Glutamatergic neuron (in vitro differentiated cells): ENCODE measurements at places on chromosomes 1 and 21. TPM values are rescaled to one million over a fixed set of nuclear protein-coding genes. Genes with fewer than 3 reads are reported as not detected.

- no peak overlapping the region for H3K4me3 ChIP-seq
- peaks cover 18% of the 10 kb centered on the region for H3K4me1 ChIP-seq
- H3K36me3 ChIP-seq, result no peaks in the 10 kb centered on the region
- H3K27ac ChIP-seq, result no peak overlapping the region
- DNase-seq, result no peak
- H3K27me3 ChIP-seq, result peaks cover 3% of the 10 kb centered on the region
Measured at GRCh38 chr1:9760824-9761223, 62.9 kb downstream of the CLSTN1 start.

GRCh38 chr1:110487726-110488125 lies 31.2 kb downstream of the KCNA10 start:
- H3K36me3 ChIP-seq, result no peaks in the 10 kb centered on the region
- H3K27me3 ChIP-seq, result peaks cover 2% of the 10 kb centered on the region
- H3K4me3 ChIP-seq, result no peak overlapping the region
- no peak overlapping the region for H3K27ac ChIP-seq

GRCh38 chr1:158354255-158354654 lies 561 bp downstream of the CD1E start:
- peaks cover 4% of the 10 kb centered on the region for H3K4me1 ChIP-seq
- H3K27ac ChIP-seq, result no peak overlapping the region
- H3K4me3 ChIP-seq, result no peak overlapping the region
- no peaks in the 10 kb centered on the region for H3K27me3 ChIP-seq

- H3K27me3 ChIP-seq, result peaks cover under 1% of the 10 kb centered on the region
- H3K4me1 ChIP-seq, result no peaks in the 10 kb centered on the region
- H3K4me3 ChIP-seq, result no peak overlapping the region
- no peak for DNase-seq
- no peak overlapping the region for H3K27ac ChIP-seq
Measured at GRCh38 chr1:160504651-160505050, 18.4 kb downstream of the SLAMF6 start.

- no peak for DNase-seq
- peaks cover 6% of the 10 kb centered on the region for H3K27me3 ChIP-seq
- H3K36me3 ChIP-seq, result peaks cover 5% of the 10 kb centered on the region
- H3K4me1 ChIP-seq, result no peaks in the 10 kb centered on the region
- no peak overlapping the region for H3K4me3 ChIP-seq
Measured at GRCh38 chr1:233443040-233443760, 115.7 kb downstream of the MAP3K21 start.

Gene SH2D1B
- total RNA-seq, result not detected
